ENCODE measurements at places on chromosomes 5 and 9.

DNA sequence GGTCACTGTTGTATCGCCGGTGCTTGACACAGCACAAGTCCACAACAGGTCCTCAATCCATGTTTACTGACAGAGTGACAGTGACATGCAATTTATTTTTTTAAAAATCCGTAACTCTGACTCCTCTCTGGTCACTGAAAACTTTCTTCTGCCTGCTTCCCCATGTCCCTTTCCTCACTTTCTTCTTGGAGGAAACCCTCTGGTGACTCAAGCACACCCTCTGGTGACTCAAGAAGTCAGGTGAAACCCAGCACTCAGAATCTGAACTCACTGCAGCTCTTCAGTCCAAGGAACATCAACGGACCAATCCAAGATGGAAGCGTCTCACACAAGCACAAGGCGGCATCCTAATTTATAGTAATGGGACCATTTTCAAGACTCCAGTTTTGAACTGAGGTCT is 245.9 kb downstream of the FSTL4 start:
- no peak for DNase-seq

DNA sequence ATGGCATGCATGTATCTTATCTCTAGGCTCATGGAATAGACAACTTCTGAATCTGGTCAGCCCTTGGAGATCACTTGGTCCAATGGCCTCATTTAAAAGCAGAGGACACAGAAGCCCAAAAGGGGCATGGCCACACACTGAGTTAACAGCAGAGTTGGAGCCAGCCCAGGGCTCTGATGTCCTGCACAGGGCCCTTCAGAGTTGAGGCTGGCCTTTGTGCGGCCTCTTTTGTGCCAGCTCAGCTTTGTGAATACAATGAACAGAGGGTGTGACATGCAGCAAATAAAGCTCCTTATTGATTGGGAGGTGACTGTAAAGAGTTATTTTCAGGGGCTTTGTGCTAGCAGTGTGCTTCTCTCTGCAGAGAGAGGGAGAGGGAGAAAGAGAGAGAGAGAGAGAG is 150.1 kb upstream of the STK32A start:
- no peak for DNase-seq

DNA sequence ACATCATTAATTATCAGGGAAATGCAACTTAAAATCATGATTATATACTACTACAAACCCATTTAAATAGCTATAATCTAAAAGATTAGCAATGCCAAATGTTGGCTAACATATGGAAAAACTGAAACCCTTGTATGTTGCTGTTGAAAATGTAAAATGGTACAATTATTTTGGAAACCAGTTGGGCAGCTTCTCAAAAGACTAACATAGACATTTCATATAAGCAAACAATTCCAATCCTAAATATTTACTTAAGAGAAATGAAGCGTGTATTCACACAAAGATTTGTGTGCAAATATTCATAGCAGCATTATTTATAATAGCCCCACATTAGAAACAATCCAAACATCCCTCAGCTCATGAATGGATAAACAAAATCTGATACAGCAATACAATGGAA is 106.2 kb downstream of the ADAMTS12 start:
- no peak for DNase-seq

- DNase-seq: no peak
Observed at GRCh38 chr9:137186385-137186784, 2.0 kb downstream of the ANAPC2 start.

DNA sequence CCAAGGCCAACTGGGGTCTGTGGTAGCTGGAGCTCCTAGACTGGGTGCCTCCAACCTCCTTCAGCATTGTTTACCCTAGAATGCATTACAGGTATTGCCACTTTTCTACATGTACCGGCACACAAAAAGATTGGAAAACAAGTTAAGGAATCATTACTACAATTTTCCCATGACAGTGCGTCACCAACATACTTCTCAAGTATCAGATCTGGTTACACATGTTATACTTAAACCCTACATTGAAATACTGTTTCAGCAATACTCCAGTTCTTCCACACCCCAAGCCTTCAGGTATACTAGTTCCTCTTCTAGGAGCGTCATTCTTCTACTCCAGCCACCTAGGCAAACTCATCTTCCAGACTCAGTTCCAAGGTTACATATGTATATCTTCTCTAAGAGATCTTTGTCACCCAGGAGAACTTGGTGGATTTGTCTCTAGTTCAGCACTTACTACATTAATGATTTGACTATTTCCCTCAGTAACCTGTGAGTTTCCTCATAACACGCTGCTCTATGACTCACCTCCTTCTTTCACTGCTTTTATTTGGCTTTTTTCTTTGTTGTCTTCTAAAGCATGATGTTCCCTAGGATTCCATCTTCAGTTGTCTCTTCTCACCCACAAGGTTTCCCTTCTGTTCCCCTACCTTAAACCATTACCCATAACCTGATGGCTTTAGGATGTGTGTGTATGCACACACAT is 217.0 kb downstream of the AP3B1 start:
- no peak for DNase-seq

GRCh38 chr5:135577421-135577820 is 1.4 kb downstream of the CXCL14 start:
- DNase-seq: no peak

- DNase-seq: no peak
Observed at GRCh38 chr9:93397661-93398373, 53.7 kb upstream of the FAM120A start.

- no peak for DNase-seq
Observed at GRCh38 chr5:67771221-67771620, 444.3 kb upstream of the PIK3R1 start.

GRCh38 chr5:7980881-7981280 is 111.9 kb downstream of the MTRR start:
- DNase-seq: no peak

GRCh38 chr9:99166149-99166548 is 55.6 kb downstream of the ALG2 start:
- DNase-seq: no peak

DNA sequence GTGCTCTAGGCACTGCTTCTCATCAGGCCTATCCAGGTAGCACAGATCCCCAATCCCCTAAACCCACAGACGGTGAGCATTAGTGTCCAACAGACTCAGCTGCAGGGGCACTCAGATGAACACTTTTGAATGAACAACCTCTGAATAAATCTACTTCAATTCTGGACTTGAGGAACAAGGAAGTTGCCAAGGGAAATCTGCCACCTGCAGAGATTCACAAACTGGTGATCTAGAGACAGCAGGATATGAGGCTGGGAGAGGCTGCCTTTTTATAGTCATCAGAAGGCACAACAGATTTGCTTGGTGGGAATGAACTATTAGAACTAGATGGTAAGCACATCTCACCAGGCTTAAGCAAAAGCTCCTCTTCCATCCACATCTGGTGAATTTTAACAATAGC is 7.0 kb upstream of the HK3 start:
- no peak for DNase-seq

GRCh38 chr9:78857373-78858225 is 560.7 kb downstream of the PSAT1 start:
- DNase-seq: peak; percentile 34

- DNase-seq: no peak
Observed at GRCh38 chr9:122377241-122378164, 6.7 kb downstream of the PTGS1 start.

DNA sequence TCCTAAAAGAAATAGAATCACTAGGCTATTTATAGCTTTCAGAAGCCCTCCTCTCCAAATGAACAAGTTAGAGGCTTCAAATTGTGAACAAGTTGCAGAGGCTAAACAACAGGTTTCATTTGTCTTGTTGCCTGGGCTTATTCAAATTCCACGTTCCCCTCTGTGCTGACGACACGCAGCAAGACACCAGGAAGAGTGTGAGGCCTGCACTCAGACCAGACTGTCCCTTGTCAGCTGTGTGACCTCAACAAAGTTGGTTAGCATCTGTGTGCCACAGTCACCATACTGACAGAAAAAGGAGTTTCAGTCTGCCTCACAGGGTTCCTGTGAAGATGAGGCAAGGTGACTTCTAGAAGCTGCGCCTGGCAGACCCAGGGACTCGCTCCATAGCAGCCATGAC is 22.1 kb upstream of the GABBR2 start:
- DNase-seq: no peak

DNA sequence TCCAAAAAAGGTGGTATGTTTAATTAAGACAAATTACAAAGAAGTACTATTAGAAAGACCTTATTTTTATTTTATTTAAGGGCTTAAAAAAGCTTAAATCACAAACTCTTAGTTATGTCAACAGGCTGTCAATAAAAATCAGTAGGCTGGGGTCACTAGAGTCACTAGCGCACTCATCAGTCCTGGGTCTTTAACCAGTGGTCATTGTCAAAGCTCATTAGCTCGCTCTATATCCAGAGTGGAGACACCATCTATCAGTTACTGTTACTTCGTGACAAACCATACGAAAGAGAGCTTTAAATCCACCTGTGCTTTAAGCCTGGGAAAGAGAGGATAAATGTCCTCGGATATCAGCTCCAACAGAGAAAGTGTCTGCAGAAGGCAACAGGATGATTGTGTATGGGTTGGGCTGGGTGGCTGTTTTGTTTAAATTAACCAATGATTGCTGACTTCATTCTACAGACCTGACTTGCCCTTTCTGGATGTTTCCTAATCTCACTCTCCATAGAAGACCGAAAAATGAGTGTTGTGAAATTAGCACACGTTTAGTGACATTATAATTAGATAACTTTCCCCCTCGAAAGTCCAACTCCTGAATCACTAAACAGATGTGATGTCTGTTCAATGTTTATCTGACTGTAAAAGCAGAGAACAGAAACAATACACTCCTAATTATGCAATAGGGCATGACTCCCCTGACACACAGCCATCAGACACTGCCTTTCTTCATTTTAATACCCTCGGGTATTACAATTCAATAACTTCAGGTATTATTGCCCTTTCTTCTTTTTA is 123.6 kb upstream of the TNPO1 start:
- DNase-seq: no peak

- no peak for DNase-seq
Observed at GRCh38 chr9:4833781-4834560, 41.2 kb downstream of the RCL1 start.

GRCh38 chr9:116925121-116925520 is 238.0 kb downstream of the TRIM32 start:
- no peak for DNase-seq

- peak; percentile 83 for DNase-seq
Observed at GRCh38 chr5:75611311-75612225, at the start of gene ANKDD1B. TSS of gene ANKDD1B (plus strand) at chr5:75611453. CDS start at chr5:75611635, 182 bp downstream.

DNA sequence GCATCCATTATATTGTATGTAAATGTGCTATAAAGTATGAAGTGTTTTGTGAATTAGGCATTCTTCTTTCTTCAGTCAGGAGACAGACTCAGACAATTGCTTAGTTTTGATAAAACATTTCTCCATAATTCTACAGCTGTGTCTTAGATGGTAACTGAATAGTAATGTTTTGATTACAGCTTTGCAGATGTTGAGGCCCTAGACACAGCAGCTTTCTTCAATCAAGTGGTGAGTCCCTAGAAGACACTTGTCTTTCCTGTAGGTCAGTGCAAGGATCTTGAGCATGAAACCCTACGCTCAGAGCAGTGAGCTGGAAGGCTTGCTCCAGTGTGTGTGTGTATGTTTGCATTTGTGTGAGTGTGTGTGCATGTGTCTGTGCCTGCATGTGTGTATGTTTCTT is 46.8 kb upstream of the CD180 start:
- peak; percentile 24 for DNase-seq

GRCh38 chr5:86864051-86864450 is 246.3 kb downstream of the COX7C start:
- DNase-seq: no peak

DNA sequence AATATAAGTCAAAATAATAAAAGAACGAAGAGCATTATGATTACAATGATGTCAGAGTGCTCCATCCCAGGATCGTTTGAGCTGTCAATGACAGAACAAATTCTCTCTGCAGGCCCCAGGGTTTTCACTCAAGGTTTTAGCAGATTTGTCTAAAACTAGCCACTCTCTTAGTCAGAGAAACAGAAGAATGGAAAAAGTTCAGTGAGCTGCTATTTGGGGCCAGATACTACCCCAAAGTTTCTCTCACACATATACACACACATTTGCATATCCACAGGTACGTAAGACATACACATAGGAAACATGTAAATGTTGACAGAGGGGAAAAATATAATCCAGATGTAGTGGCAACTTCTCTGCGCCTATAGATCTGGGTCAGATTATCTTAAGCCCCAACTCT is 76.3 kb upstream of the SEMA6A start:
- DNase-seq: no peak

DNA sequence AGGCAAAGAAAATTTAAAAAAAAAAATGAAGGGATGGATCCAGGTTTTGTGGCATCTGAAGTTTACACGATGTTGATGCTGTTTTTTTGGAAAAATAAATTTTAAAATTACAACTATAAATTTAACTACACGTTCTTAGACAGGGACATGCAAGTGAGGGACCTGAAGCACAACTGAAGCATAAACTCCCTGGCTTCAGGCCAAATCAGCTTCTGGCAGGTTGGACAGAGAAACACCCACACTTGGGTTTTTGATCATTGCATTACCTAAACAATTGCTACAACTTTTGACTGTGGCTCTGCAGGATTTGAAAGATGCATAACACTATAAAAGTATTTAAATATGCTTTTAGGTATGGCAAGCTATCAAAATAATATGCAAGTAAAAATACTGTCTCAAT is 1318.3 kb upstream of the DMAC1 start:
- no peak for DNase-seq

DNA sequence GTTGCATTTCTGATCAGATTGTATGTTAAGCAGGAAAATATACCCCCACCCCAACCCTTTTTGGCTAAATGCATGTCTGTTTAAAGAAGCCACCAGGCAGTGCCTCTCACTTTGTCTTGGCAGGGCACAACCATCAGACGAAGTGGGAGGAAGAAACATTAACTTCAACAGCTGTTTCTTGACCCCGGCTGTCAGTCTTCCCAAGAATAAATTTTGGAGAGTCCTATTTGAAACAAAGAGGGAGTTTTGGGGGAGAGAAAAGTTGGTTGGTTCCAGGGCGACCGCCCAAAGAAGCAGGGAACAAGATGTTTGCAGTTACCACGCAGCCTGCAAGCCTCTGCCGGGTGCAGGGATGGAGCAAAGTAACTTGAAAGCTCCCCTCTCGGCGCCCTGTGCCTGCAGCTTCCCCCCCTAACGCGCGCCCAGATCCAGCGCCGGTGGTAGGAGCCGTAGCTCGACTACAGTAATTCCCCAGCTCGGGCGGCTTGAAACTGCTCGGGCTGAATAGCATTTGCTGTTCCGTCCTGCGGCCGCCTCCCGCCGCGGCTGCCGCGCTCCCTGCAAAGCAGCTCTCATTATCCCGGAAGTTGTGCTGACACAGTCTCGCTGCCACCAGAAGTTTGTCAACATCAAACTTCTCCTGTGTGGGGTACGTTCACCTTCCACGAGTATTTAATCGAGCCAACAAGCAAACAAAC is 100.7 kb upstream of the SSBP2 start:
- peak; percentile 99 for DNase-seq

GRCh38 chr9:134329886-134330285 is 3.6 kb downstream of the RXRA start:
- no peak for DNase-seq

DNA sequence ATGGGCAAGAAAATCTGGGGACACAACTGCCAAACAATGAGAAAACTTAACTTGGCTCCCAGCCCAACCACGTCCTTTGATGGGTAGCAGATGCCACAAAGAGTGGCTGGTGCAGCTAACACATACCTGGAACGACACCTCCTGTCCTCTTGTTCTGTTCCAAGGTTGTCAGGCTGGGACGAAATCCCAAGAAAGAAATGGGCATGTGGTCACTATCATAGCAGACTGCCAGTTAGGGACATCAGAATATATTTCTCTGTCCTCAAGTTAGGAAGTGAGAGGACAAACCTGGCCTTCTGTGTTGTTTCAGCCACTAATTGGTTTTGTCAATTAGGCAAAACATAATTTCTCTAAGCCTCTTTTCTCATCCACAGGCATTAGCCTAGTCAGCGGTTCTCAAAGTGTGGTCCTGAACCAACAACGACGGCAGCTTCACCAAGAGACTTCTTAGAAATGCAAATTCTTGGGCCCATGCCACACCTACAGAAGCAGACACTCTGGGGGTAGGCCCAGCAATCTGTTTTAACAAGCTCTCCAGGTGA is 63.4 kb downstream of the RAPGEF1 start:
- no peak for DNase-seq

Data from right kidney (tissue), 9 donors.